ENCODE measurements at places on chromosomes 1 and 21.

- no peak for DNase-seq
Observed at GRCh38 chr1:2578758-2579118, 7.8 kb upstream of the PRXL2B start.

GRCh38 chr1:39539252-39539790 lies 37.3 kb downstream of the PABPC4 start:
- peak; percentile 77 for DNase-seq

DNA sequence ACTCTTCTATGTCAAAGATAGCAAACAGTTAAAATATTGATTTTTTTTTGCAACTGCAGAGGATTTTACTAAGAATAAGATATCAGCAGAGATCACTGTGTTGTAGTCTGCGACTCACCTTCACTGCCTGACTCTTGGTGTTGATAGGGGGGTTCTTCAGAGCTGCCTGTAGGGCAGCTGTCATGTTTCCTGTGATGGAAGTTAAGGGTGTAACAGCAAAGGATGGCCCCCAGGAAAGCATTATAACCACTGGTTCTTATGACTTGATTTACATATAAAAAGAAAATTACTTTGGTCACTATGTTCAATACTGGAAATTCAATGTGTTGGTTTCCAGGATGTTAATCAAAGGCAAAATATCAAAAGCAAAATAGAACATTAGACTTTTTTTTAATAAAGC lies 2.6 kb downstream of the ARPC5 start:
- no peak for DNase-seq

DNA sequence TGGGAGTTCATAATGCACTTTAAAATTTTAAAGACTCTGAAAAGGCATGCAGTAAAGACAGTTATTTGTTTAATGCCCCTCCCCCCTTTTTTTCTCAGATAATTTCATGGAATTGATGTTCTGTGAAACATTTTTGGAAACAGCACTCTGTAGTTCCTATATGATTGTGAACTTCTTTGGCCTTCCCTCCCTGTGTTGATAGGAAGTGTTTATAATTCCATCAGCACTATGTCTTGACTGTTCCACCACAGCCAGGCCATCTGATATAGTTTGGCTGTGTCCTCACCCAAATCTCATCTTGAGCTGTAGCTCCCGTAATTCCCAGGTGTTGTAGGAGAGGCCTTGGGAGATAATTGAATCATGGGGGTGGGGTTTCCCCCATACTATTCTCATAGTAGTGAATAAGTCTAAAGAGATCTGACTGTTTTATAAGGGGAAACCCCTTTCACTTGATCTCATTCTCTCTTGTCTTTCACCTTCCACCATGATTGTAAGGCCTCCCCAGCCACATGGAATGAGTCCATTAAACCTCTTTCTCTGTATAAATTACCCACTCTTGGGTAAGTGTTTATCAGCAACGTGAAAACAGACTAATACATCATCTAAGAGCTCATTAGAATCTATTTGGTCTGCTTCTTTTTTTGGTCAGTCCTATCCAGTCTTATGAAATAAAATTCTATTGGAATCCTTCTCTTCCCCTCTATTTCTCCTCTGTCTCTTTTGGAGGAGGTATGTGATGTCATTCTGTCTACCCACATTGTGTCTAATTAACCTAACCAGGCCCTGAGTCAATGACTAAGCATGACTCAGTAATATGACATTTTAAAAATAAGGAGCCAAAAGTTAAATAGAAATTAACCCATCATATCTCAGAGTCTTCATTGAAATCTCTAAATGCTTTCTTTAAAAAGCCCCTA lies 8.9 kb downstream of the CCDC185 start:
- no peak for DNase-seq

- DNase-seq = no peak
Observed at GRCh38 chr1:84174051-84174556, 30.0 kb downstream of the PRKACB start.

DNA sequence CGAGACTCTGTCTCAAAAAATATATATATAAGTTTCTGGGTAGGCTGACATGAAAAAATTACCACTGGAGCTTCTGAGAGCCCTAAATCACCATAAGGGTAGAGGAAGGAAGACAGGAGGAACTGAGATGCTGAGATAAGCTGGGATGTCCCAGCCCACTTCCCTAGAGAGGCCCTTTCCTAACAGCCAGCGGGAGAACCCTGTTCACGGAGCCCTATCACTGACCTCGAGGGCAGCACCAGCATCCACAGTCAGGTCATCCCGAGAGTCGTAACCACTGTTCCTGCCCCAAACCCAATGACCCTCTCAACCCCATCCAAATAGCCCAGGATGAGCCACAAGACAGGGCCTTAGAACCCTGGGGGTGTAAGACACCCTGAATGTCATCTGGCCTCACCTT lies 77.5 kb downstream of the CD34 start:
- DNase-seq = no peak

DNA sequence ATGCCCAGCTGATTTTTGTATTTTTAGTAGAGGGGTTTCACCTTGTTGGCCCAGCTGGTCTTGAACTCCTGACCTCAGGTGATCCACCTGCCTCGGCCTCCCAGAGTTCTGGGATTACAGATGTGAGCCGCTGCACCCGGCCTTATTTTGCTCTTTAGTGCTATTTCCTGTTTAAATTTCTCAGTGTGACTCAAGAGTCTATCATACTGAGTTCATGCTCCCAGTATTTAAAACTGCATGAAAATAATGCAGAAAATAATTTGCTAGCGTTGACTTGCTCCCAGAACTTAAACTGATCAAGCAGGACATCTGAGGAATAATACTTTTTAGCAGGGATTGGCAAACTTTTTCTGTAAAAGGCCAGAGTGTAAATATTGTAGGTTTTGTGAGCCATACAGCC lies 86.4 kb upstream of the C1orf21 start:
- no peak for DNase-seq

- no peak for DNase-seq
Observed at GRCh38 chr1:147699686-147700041, 29.3 kb upstream of the ACP6 start.

GRCh38 chr1:204709021-204709420 lies 23.5 kb upstream of the LRRN2 start:
- DNase-seq = no peak

Measured in dorsolateral prefrontal cortex (tissue), 122 donors.